ENCODE measurements at places on chromosomes 1 and 21.

DNA sequence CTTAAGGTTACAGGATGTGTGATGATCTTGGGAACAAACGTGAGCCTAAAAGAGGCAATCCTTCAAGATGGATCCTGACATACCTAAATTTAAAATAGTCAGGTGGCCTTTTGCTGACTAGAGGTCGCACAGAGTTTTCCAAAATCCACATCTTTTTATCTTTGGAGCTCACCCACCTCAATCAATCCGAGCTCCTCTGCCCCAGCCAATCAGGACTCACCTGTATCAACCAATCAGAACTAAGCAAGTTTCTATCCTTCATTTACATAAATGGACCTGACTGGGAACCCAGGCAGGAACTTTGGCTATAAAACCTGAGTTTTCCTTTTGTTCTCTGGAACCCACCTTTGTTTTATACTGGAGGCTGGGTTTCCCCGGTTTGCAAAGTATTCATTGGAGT is 16.2 kb downstream of the DNAJC11 start:
- DNase-seq = no peak

DNA sequence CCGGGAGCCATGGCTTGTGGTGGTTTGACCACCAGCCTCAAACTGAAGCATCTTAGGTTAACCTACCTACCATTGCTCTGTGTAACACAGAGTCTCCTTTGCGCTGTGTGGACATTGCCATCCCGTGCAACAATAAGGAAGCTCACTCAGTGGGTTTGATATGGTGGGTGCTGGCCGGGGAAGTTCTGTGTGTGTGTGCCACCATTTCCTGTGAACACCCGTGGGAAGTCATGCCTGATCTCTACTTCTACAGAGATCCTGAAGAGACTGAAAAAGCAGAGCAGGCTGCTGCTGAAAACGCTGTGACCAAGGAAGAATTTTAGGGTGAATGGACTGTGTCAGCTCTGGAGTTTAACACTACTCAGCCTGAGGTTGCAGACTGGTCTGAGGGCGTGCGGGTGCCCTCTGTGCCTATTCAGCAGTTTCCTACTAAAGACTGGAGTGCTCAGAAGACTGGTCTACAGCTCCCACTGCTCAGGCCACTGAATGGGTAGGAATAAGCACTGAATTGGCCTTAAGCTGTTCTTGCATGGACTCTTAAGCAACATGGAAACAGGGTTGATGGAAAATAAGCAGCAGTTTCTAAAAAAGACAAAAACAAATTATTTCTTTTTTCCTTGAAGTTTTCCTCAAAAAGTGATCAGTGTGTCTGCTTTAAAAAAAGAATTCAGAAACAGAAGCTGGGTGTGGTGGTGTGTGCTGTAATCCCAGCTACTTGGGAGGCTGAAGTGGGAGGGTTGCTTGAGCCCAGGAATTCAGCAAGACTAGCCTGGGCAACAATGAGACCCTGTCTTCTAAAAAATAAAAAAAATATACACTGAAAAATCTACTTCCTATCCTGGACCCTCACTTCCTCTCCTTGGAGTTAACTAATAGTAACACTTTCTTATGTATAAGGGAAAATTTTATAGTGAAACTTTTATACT is 14.6 kb downstream of the CEP350 start:
- no peak for DNase-seq

- no peak for DNase-seq
Observed at GRCh38 chr1:25657121-25657882, 40.7 kb downstream of the MAN1C1 start.

- DNase-seq = no peak
Observed at GRCh38 chr1:208985231-208985630, 598.3 kb upstream of the CAMK1G start.

- no peak for DNase-seq
Observed at GRCh38 chr1:188669728-188670382, 1807.8 kb downstream of the BRINP3 start.

- DNase-seq = no peak
Observed at GRCh38 chr1:114503916-114504422, 7.0 kb downstream of the TRIM33 start.

DNA sequence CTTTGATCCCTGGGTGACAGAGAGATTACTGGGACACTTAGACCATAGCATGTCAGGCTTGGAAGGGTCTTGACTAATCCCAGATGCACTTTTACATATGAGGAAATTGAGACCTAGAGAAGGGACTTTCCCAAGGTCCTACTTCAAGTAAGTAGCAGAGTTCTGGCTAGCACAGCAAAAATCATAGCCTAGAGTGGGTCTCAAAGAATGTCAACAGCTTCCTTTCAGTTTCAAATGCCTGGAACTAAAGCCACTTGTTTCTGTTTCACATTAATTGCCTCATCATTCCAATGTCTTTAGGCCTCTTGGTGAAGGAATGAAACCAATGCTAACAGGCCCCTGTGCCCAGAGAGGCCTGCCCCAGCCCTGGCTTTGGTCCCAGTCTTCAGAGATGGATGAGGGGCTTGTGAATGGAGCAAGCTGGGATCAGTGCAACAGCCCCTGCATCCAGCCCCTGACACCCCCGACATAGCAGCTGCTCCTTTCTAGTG is 26.6 kb downstream of the ATF3 start:
- DNase-seq = no peak

- DNase-seq = no peak
Observed at GRCh38 chr1:1298861-1299685, 8.7 kb downstream of the ACAP3 start.

DNA sequence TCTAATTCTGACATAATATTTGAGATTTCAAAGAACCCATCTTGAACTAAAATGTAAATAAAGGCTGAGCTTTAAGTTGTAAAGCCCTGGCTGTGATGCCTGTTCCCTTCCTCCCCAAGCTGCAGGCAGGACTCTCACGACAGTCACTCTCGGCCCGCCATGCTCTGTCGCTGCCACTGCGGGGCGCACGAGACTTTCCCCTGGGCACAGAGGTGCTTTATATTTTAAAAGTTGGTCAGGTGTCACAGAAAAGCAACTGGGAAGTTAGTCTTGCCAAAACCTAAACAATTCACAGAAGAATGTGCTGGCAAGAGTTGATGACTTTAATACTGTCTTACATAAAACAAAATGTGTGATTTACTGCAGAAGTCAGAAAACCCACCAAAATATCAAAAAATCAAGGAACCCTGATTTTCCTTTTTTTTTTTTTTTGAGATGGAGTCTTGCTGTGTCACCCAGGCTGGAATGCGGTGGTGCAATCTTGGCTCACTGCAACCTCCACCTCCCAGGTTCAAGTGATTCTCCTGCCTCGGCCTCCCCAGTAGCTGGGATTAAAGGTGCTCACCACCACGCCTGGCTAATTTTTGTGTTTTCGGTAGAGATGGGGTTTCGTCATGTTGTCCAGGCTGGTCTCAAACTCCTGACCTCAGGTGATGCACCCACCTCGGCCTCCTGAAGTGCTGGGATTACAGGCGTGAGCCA is 10.7 kb downstream of the LRRC47 start:
- no peak for DNase-seq

GRCh38 chr1:54158071-54158470 is 5.3 kb upstream of the CDCP2 start:
- DNase-seq = no peak

DNA sequence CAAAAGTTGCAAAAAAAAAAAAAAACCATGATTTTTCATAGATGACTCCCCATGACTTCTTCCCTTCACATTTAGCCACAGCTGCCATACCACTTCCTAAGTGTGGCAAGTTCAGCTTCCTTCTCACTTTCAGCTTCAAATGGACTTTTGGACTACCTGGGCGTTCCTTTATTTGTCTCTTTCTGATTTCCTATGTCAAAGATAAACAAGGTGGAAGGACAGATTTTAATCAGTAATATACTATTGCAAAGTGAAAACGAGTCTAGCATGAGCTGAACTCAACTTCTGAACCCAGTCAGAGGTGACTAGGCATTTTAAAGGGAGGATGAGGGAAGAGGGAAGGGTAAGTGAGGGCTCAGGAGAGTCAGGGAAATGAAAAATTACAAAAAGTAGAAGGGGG is 14.4 kb upstream of the SCCPDH start:
- DNase-seq = no peak

DNA sequence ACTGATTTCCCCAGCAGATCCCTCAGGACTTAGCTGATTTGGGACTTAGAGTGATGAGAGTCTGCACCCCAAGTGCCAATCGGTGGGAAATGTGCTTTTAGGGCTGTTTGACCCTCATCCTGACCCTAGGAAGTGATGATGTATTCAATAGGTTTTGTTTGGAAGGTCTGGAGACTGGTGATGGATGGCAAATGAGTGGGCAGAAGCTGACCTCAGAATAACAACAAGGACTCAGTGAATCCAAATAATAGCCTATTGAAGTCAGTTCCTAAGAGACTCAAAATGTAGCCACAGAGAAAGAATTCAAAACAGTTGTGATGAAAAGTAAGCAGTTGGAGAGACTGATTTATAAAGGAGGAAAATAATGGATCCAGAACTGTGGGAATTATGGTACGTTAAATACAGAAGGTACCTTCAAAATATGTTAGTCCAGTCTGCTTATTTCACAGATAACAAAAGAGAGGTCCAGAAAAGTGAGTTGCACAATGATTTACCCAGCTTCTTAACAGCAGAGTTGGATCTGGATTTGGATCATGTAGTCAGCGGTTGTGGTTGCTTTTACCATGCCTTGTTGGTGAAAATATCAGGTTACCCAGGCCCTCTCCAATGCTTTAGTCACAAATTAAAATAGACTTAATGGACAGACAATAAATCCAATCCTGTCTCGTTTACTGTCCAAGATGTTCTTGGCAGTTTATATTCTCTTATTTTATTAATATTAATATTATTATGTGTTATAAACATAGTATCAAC is 123.0 kb upstream of the PTBP2 start:
- no peak for DNase-seq

DNA sequence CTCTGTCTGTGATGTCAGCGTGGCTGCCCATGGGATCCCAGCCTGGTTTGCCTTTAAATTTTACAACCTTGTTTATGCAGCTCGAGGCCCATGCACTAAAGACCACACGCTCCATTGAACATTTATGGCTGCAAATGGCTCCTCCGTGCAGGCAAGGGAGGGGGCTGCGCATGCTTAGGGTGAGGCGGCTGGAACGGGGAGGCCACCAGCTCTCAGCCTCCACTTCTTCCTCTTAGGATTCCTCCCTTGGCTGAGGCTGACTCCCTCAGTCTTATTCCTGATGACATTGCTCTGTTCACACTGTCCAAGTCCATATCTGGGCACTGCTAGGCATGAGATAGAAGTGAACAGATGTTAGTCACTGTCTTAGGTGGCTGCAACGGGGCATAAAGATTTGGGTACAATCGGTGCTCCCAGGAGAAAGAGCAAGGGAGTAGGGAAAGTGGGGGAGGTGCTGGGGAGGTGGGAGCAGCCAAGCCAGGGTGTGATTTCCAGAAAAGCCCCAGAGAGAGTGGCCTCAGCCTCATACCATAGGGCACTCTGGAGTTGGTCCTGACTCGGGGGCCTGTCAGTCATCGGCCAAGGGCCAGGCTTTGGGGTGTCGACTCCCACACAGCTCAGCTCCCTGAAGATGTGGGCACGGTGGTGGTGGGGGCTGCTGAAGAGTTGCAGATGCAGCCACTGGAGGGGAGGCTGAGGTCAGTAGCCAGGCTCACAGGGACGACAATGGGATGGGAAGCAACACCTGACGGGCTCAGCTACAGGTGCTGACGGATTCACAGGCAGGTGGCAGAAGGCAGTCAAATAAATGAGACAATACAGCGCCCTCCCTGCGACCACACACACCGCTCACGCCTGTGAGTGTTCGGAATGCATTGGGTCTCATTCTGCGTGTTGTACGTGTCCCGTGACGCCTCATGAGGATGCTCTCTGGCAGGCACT is 37.3 kb upstream of the ACTL8 start:
- DNase-seq = no peak

- no peak for DNase-seq
Observed at GRCh38 chr21:31030367-31031106, 7.7 kb downstream of the KRTAP19-8 start.

DNA sequence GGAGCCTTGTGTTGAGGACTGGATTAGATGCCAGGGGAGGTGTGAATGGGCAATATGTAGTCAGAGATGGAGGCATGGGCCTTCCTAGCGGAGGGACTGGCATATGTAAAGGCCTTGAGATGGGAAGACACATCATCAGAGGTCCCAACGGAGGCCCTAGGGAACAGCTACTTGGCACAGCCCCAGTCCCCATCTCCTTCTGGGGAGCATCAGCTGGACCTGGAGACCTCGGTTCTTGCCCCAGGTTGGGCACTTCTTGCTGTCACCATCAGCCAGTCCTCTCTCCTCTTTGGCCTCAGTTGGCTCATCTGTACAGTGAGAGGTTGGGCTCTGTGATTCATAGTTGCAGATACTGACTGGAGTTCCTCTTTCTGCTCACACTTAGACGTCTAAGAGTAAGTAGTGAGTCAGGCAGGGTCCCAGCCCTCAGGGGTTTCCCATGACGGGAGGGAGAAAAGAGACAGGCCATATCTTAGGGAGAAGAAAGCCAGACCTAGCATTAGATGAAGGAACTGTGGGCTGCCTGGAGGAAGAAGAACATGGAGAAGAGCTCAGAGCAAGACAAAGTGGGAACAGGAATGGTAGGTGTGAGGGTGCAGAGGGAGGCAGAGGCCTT is 3.4 kb upstream of the MARCKSL1 start:
- DNase-seq = no peak

DNA sequence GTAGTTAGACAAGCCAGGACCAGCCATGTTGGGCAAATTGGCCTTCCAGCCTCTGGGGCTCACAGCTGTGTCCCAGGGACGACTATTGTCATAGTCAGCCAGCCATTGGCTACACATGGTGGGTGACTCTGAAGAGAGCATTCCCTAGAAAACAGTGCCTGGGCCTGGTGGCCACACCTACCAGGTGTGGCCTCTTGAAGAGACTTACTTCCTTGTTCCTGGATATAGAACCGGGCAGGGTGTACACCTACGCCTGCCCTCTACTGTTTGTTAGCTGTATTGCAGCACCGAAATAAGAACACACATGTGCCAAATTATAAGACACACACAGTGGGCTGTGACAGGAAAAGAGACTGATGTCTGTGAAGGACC is 134.6 kb upstream of the ARHGEF16 start:
- no peak for DNase-seq

GRCh38 chr1:234917495-234918180 is 211.0 kb downstream of the TOMM20 start:
- no peak for DNase-seq

DNA sequence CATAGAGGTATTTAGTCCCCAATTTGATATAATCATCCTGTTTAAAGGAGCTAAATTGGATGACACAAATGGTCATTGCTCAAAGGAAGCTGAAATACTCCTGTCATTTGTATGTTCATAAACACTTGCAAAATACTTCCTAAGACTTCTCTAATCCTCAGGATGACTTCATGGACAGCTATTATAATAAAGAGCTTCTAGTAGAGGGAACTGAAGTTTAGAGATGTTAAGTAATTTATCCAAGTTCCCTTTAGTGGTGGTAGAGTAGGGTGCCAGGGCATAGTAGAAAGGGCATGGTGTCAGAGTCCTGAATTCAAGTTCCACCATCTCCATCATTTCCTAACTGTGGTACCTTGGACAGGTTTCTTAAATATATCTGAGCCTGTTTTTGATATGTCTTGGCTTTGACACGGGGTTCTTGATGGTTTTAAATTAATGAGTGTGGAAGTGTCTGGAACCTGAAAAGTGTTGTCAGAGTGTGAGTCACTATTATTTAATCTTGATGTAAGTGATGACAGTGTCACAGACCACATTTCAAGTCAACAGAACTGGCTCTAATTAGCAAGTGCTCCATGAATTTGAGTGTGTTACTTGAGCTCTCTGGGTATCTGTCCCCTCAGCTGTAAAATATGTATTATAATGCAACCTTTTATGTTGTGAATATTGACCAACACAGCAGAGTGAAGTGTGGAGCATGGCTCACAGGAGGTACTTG is 12.1 kb upstream of the GBP6 start:
- no peak for DNase-seq

- DNase-seq = no peak
Observed at GRCh38 chr1:31396633-31397351, 16.2 kb upstream of the SERINC2 start.
